ENCODE measurements at places on chromosomes 3 and 15. TPM values are rescaled to one million over a fixed set of nuclear protein-coding genes. Genes with fewer than 3 reads are reported as not detected.

GRCh38 chr15:41022487-41023090 is 69.3 kb downstream of the CHAC1 start:
- DNase-seq, result peak; percentile 87

GRCh38 chr3:71128961-71129360 is 454.6 kb downstream of the FOXP1 start:
- DNase-seq, result peak; percentile 49

- DNase-seq, result no peak
These were observed 105.7 kb downstream of the LRTM1 start for GRCh38 chr3:54822206-54822605.

GRCh38 chr3:72744330-72744729 is 103.9 kb downstream of the SHQ1 start:
- no peak for DNase-seq

GRCh38 chr3:53170325-53171063 is 9.5 kb downstream of the PRKCD start:
- no peak for DNase-seq

DNA sequence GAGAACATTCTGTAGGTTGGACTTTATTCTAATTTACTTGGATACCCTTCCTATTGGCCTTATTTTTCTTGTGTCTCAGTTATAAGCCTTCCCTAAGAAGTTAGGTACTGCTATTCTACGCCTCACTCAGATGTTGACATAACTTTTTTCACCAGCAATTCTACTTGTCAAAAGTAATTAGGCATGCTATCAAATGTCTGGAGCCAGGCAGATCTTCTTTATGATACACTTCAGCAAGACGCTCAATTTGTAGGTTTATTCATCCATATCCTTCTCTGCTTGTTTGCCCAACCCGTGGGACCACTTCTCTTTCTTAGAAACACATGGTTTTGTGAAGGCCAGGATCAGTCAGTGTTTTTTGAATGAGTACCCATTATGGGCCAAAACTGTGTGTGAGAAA is 36.2 kb upstream of the COL8A1 start:
- DNase-seq, result no peak

DNA sequence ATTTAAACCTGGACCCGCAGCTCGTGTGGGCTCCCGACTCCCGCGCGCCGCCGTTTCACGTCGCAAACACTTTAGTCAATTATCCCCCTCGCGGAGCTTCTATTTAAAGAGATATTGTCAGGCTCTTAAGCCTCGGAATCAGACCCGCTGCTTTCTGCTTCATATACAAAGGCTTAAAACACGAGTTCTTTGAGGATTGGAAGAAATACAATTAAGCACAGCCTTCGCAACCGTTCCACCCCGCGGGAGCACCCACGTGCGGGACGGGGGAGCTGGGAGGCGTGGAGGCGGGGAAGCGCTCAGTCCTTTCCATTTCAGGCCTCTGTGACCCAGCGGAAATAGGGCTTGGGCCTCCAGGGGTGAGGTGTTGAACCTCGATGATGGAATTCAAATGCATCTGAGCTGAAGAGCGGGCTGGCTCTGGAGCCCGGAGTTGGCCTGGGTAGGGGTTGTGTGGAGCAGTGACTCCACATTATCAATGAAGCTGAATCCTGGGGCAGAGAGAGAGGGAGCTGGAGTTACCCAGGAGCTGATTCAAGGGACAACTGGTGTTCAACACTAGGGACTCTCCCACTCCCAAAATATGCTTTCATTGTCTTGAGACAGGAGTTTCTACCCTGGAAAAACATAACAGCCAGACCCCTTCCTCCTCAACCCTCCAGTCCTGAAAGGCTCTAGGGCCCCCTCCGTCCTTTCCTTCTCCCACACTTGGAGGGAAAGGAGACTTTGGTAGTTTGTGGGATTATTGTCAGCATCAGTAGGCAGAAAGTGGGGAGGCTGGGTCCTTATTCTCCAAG is 2.4 kb downstream of the ANKRD63 start:
- no peak for DNase-seq

DNA sequence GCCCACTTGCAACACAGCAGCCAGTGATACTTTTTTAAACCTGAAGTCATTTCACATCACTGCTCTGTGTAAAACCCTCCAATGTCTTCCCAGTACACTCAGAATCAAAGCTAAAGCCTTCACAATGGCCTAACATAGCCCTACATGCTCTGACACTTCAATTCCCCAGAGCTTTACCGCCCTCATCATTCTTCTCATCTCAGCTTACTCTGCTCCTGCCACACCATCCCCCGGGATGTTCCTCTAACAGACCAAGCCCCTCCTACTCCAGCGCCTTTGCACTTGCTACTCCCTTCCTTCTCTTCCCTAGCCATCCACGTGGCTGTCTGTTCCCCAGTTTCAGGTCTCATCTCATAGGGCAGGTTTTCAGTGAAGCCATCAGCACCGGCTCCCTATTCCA is 194.0 kb downstream of the SSR3 start:
- no peak for DNase-seq

DNA sequence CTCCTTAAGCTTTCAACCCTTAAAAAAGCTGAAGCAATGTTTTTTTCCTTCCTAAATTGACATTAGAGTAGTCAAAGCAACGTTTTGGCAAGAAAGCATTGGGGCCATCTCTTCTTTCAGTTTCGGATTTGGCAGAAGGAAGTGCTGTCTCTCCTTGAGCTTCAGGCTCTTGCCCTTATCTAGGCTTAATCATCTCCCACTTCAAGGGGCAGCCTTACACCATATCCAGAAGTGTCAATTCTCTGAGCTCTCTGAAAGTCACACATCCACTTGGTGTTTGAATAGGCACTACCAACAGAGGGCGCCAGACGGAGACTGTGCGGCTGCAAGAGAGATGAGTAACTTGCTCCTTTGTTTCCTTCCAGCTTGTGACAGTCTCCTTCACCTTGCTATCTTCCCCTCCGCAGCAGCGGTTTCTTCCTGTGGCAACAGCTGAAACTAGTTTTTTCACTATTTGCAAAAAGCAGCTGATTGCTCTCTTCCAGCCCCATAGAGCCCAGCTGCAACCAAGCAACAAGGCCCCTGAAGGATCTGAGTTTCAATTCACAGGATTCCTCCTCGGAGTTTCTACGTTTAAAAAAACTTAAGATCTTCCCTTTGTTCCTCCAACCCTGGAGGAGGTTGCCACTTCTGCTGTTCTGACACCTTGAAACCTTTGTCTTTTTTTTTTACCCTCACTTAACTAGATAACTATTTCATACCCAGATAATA is 147.0 kb upstream of the SLCO3A1 start:
- DNase-seq, result peak; percentile 4

- DNase-seq, result no peak
These were observed 56.6 kb upstream of the ARHGEF3 start for GRCh38 chr3:56858331-56858730.

GRCh38 chr3:51937014-51937413 is 4.7 kb downstream of the RRP9 start:
- no peak for DNase-seq

DNA sequence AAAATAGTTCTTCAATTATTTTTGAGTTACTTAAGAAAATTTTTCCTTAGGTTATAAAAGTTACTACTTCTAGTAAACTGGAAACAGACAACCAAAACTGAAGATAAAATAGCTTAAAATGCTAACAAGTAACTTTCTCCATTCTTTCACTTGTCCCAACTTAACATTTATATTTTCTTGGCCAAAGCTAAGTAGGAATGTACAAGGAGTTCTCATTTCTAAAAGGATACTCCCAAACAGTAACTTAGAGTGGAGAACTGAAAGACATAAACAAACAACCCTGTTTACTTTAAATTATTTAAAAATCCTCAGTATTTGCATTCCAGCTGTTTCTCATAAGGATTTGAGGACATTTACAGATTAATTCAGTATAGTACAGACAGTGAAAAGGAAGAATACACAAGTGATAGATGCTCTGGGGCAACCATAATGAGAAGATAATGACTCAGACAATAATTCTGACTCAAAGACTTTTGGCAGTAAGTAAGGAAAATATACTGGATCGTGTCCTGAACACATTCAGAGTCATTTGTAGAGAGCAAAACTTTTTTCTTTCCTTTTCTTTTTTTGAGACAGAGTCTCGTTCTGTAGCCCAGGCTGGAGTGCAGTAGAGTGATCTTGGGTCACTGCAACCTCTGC is 29.2 kb upstream of the ANXA2 start:
- peak; percentile 51 for DNase-seq

DNA sequence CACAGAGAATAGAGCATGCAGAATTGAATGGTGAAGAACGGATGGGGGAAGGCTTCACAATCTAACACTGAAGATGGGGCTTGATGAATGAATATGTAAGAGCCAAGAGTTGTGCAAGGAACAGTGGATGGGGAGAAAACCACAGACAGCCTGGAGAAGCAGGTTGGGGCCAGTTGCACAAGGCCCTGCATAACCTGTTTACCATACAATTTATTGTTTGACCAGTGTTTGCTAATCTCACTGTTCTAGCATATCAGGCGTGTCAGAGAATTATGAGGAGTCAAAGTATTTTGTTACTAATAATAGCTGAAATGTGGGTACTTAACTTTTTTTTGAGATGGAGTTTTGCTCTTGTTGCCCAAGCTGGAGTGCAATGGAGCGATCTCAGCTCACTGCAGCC is 36.4 kb downstream of the LINS1 start:
- no peak for DNase-seq

Gene POC1A
- 3.7 TPM for total RNA-seq

Gene C3orf49
- total RNA-seq, result not detected

Gene SLC15A2
- 0.33 TPM for total RNA-seq

Gene NAALADL2
- total RNA-seq, result 0.56 TPM
